Peyer's patch (tissue), 4 donors: ENCODE measurements at places on chromosomes 16 and 17. TPM values are rescaled to one million over a fixed set of nuclear protein-coding genes. Genes with fewer than 3 reads are reported as not detected.

- no peak for DNase-seq
Observed at GRCh38 chr16:87747626-87748414, 18.0 kb downstream of the KLHDC4 start.

DNA sequence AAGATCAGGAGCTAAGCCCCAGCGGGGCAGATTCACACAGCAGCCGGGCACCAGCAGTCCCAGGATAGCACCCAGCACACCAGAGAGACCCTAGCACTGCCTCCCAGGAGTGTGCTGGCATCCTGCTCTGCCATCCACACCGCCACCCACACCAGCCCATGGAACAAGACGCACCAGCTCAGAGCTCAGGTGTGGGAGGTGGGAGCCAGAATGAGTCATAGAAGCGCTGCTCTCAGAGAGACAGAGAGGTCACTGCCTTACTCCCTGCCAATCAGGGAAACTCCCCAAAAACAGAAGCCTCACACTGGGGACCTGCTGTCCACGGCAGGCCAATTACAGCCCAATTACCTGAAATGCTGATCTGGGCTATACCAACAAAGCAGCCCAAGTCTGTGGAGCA lies 64.9 kb downstream of the CDYL2 start:
- DNase-seq, result no peak

DNA sequence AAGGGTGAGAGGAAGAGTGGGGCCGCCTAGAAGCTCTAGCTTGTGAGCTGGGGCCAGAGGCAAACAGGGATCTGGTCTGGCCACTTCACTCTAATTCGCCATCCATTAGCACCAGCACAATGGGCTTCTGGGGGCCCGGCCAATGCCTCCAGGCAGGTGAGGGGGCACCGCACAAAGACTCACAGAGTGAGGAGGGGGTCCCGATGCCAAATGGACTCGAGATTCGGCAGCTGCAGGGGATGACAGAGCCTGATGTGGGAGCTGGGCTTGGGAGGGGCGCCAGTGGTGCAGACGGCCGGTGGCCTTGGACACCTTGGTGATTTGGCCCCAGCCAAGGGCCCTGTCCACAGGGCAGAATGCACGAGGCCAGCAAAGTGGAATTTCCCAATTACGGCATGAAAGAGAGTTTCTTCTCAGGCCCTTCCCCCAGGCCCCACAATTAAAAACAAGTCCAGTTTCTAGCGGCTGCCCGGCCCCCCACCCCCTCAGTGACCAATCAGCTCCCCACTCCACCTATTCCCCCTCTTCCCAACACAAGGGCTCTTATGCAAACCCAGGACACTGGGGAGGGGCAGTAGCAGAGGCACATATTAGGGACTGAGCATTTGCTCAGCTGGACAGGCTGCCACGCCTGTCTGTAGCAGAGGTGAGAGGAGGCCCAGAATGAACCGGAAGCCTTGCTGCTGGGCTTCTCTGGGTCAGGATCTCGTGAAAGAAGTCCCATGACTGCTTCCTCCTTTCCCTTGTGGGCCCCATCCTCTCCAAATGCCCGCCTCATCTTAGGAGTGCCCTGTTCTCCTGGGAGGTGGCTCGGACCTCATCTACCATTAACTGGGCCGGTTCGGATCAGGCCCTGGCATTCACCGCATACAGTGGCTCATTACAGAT lies 39.4 kb upstream of the MTSS2 start:
- DNase-seq, result peak; percentile 58

DNA sequence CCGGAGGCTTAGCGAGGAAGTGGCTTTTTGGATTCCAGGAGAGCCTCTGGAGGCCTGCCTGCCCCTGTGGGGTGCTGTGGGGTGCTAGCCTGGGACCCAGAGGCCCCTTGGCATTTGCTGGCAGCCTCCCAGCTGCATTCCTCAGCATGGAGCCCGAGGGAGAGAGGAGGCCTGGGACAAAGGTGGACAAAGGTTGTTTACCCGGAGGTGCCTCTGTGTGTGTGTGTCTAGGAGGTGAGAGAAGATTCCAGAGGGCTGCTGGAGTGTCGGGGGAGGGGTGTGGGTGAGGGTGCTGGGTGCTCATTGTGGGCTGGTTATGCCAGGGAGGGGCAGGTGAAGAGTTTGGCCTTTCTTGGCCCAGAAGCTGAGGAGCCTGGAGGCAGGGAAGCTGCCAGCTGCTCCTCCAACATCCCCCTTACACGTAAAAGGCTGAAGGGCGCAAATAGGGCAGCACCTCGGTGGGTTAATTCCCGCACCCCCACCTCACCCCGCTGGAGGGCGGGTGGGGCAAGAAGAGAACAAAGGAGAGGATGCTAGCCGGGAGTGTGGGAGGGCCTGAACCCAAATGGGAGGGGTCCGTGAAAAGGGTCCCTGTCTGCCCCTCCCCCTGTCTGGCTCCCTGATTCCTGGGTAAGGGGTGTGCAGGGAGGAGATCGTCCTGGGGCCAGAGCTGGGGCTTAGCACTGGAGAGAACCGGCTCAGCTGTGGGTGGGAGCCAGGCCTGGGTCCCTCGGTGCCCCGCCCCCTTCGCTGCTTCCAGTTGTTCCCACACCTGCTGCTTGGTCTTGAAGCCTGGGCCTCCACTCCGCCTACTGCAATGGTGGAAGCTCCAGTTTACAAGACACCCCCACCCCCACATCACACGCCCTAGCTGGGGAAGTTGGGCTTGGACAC lies 9.9 kb downstream of the HEXIM2 start:
- DNase-seq, result no peak

DNA sequence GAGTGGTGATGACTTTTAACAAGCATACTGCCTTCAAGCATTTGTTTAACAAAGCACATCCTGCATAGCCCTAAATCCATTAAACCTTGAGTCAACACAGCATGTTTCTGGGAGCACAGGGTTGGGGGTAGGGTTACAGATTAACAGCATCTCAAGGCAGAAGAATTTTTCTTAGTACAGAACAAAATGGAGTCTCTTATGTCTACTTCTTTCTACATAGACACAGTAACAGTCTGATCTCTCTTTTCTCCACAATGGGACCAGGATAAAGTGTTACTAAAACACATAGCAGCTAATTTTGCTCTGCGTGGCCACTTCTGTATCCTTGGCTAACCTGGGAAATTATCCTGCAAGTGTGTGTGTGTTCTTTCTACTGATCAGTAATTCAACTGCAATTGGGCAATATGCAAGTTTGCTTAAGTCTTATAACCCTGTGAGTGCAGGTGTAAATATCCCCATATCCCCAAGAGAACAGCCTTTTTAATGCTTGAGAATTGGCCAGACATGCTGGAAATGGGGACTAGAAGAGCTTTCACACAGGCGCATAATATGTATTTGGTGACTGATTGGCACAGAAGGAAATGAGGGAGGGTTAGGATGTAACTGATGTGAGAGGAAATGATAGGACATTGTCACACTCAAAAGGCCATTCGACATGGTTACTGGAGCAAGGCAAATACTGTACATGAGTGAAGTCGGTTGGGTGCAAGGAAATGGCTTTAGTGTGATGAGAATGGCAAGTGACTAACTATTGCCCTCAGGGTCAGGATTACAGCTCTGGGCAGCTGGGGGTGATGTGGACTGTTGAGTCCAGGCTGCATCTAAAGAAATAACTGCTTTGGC lies 10.8 kb upstream of the ANKS4B start:
- DNase-seq, result no peak

GRCh38 chr17:31744511-31744951 lies 114.5 kb downstream of the COPRS start:
- DNase-seq, result no peak

DNA sequence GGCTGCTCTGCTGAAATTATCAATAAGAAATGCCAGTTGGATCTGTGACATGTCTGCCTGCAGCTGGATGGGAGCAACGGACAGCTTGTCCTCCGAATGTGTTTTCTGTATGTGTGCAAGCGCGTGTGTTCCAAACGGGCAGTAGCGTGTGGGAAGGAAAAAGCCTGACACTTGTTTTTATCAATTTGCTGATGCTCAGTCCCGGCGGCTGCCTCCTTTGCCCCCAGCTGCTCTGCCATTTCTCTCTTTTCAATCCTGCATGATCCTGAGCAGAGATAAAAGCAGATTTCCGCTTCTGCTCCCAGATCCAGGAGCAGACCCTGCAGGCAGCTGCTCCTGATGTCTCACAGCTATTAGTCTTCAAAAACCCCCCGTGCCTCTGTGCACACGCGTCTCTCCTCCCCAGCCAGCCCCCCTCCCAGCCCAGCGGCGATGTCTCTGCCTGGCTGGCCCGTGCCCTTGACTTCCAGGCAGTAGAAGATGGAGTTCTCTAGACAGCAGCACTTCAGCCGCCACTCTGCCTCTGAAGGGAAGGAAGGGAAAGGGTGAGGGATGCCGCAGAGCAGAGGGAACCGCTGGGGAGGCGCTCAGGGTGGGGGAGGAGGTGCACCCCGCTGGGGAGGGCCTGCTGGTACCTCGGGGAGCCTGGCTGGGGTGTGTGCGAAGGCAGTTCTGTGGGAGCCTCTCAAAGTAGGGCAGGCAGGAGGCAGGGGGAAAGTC lies 4.1 kb downstream of the PRCD start:
- DNase-seq, result no peak

- no peak for DNase-seq
Observed at GRCh38 chr17:71799657-71800056, 321.2 kb upstream of the SOX9 start.

DNA sequence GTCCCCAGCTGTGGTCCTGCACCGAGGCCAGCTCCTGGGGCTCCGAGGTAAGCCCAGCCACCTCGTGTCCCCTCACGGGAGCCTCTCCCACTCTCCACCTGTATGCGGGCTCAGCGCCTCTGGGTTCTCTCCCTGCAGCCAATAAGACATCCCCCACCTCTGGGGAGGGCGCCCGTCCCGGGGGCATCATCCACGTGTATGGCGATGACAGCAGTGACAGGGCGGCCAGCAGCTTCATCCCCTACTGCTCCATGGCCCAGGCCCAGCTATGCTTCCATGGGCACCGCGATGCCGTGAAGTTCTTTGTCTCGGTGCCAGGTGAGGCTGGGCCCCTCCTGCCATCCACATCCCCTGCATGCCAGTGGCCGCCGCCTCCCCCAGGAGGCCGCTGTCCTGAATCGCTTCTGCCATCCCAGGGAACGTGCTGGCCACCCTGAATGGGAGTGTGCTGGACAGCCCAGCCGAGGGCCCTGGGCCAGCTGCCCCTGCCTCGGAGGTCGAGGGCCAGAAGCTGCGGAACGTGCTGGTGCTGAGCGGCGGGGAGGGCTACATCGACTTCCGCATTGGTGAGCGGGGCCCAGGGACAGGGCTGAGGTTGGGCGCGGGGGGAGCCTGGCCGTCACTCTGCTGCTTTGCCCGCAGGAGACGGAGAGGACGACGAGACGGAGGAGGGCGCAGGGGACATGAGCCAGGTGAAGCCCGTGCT lies 3.1 kb downstream of the NME3 start:
- no peak for DNase-seq

DNA sequence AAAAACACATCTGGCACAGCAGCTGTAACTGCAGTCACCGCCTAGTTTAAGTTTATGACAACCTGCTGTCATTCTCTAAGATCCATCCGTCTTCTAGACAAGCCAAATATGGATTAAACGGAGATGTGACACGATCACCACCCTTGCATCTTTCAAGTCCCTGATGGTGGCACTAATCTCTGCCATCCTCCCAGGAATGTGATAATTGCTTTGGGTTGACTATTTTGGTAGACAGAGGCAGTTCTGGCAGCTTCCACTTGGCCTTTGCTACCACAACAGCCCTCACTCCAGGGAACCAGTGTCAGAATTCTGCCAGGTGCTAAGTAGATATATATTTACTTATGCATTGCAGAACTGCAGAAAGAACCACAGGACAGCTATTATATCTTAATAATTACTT lies 81.3 kb downstream of the ADCY9 start:
- no peak for DNase-seq

DNA sequence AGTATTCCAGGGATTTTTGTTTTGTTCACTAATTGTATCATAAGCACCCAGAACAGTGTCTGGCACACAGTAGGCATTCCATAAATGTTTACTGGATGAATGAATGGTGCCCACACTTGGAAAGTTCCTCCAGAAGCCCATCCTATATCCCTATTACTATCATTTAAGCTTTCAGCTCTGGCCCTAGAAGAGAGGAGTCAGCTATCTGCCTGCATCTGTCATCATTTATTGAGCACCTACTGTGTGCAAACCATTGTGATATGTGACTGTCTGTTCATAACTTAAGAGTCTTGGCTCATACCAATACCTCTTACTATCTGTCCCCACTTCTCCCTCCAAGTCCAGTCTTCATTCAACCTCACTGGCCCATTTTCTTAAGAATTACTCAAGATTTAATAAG lies 20.1 kb upstream of the SP6 start:
- no peak for DNase-seq

GRCh38 chr17:412211-413015 lies 59.8 kb upstream of the RPH3AL start:
- DNase-seq, result peak; percentile 45

DNA sequence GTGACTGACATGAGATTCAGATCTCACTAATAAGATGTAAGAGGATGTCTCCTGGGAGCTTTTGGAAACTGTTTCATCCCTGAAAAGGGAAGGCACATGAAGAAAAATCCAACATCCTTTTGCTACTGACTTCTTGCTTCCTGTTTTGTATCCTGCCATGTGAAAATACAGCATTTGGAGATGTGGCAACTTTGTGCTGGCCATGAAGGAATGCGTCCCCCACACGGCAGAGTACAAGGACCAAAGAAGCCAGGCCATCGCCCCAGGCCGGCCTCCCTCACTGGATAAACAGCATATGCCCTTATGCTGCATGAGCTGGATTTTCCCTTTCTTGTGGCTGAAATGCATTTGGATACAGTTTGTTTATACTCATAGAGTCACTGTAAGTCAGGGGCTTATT lies 5.5 kb upstream of the HASPIN start:
- no peak for DNase-seq

- DNase-seq, result no peak
Observed at GRCh38 chr16:81175325-81175891, 63.1 kb upstream of the BCO1 start.

DNA sequence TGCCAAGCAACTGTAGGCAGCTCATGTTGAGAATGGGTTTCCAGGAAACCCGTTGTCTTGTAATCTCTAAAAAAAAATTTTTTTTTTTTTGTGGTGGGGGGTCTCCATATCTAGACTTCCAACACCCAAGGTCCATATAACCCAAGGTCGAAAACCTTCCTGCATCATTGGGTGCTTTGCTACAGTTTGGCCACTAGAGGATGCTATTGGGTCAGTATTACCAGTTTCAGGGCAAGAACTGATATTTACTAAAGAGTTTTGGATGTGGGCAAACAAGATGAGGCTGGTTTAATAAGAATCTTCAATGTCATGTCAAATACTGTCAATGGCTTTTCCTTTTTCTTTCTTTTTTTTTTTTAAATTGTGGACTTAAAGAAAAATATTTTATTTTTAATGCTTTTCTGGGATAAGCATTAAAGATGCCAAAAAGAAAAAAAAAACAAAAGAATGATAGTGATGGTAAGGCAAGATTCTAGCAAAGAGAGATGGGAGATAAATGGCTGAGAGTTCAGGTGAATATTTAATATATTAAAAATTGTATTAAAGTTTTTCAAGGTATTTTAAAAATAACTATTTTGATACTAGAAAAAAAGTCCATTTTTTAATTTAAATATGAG lies 62.2 kb downstream of the DHRS7C start:
- no peak for DNase-seq

Gene TNFRSF17
- not detected for total RNA-seq

Gene CSHL1
- not detected for total RNA-seq

Gene LDHD
- 27.3 TPM for total RNA-seq

Gene KRTAP4-11
- not detected for total RNA-seq

Gene STAC2
- total RNA-seq, result 0.27 TPM

Gene PPP1R9B
- 37.4 TPM for total RNA-seq

Gene FAM20A
- total RNA-seq, result 2.5 TPM

Gene KRTAP17-1
- total RNA-seq, result not detected

Gene PRRT2
- 2.5 TPM for total RNA-seq

Gene KRT13
- total RNA-seq, result not detected

Gene TMEM204
- 10.7 TPM for total RNA-seq

Gene NPIPA8
- not detected for total RNA-seq
